ENCODE measurements at places on chromosomes 4 and X.

GRCh38 chr4:173482330-173482931 is 47.6 kb downstream of the HAND2 start:
- no peak for DNase-seq

- DNase-seq, result no peak
Observed at GRCh38 chrX:119427024-119427794, 28.1 kb downstream of the SLC25A43 start.

GRCh38 chr4:123106747-123107146 is 184.3 kb upstream of the NUDT6 start:
- no peak for DNase-seq

- no peak for DNase-seq
Observed at GRCh38 chr4:181971973-181972372, 271.2 kb upstream of the TENM3 start.

GRCh38 chr4:127783026-127783769 is 1.1 kb downstream of the HSPA4L start:
- DNase-seq, result peak; percentile 55

- no peak for DNase-seq
Observed at GRCh38 chr4:995311-996026, 2.3 kb upstream of the SLC26A1 start.

GRCh38 chr4:95167805-95168204 is 381.0 kb downstream of the UNC5C start:
- DNase-seq, result no peak

DNA sequence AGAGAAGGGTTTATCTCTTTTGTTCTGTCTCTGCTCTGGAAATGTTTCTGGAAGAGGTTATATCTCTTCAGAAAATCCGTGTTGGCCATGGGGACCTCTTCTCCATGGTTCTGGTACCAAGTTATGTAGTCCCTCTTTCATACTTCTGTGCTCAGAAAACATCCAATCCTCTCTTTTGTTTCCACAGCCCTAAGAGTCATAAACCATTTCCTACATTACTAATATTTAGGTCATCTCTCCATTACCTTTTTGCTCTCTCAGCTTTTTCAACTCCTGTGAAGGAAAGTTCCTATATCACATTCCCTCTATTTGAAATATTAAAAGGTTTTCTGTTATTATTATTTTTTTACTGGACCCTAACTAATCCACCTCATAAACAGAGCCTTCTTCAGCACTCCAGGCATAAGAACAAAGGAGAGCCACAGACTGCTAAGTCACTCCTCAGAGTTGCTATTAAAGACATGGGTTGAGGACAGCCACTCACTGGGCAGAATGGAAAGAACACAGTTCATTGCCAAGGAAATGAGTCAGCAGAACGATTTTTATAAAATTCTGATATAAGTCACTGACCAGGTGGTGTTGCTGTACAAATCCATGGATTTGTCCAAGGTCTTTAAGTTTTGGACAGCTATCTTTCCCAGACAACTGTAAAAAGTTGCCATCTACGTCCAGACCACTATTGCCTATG is 122.4 kb upstream of the NPY2R start:
- peak; percentile 74 for DNase-seq

GRCh38 chr4:81528979-81529378 is 57.3 kb upstream of the RASGEF1B start:
- DNase-seq, result no peak

DNA sequence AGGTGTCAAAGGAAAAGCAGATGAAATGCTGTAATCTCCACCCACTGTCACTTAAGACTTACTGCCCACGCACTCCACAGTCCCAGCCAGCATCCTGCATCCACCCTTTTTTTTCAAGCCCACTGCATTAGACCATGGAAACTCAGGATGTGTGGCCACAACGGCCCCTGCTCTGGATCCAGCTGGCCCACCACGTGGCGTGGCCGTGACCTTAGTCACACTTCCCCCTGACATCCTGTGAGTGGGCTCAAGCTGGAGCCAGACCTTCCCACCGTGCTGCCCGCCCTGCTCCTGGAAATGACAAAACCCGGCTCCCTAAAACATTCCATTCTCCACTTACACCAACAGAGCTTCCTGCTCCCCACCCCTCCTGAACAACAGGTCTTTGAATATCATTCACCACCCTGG is 588.3 kb upstream of the DIPK2B start:
- DNase-seq, result no peak

DNA sequence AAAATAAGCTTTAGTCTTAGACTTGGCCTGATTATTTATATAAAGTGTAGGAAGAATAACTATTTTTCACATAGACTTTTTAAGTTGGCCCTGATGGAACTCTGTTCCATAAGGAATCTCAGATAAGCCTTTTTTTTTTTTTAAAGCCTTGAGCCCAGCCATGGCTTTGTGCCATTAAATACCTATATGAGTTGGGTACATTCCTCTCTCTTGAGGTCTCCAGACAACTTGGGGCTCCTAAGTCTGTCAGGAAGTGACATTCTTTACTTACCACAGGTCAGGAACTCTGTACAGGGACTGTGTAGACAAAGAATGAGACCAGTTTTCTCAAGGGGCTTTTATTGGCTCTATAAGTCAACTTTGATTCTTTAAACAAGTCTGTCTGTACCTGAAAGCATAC is 27.1 kb upstream of the IGFBP7 start:
- peak; percentile 43 for DNase-seq

- no peak for DNase-seq
Observed at GRCh38 chr4:159481936-159482335, 379.1 kb downstream of the RAPGEF2 start.

DNA sequence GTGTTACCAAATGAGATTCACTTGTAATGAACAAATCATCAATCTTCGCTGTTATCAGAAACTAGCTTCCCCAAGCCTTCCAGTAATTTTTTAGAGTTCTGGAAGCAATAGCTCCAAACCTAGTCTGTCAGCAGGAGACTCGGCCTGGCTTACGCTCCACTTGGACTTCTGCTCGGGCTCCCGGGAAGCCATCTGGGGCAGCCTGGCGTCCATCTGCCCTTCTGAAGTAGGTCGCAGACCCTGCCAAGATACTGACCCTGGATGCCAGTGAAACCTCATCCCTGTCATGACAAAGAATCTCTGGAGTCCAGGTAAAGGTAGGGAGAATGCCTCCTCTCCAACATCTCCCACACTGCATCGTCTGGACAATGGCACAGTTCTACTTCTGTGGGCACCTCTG is 493.8 kb upstream of the ZFP42 start:
- DNase-seq, result no peak

DNA sequence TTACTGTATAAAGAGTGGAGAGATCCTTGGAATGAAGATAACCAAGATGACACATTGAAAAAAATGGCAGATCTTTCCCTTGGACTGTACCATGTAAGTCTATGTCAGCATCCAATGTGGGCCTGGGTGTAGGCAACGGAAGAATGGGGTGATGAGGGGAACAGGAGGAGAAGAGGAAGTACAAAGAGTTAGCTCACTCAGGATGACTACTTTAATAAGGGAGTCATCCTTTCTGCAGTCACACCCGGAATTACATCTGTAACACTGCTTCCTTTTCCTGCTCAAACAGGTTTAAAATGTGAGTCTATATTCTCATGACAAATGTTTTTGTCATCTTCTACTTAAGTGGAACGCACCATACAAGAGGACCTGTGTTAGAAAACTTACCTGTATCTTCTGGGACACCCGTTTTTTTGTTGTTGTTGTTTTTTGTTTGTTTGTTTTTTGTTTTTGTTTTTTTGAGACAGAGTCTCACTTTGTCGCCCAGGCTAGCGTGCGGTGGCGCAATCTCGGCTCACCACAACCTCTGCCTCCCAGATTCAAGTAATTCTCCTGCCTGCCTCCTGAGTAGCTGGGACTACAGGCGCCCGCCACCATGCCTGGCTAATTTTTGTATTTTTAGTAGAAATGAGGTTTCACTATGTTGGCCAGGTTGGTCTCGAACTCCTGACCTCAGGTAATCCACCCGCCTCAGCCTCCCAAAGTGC is 18.0 kb downstream of the HPSE start:
- DNase-seq, result peak; percentile 50

DNA sequence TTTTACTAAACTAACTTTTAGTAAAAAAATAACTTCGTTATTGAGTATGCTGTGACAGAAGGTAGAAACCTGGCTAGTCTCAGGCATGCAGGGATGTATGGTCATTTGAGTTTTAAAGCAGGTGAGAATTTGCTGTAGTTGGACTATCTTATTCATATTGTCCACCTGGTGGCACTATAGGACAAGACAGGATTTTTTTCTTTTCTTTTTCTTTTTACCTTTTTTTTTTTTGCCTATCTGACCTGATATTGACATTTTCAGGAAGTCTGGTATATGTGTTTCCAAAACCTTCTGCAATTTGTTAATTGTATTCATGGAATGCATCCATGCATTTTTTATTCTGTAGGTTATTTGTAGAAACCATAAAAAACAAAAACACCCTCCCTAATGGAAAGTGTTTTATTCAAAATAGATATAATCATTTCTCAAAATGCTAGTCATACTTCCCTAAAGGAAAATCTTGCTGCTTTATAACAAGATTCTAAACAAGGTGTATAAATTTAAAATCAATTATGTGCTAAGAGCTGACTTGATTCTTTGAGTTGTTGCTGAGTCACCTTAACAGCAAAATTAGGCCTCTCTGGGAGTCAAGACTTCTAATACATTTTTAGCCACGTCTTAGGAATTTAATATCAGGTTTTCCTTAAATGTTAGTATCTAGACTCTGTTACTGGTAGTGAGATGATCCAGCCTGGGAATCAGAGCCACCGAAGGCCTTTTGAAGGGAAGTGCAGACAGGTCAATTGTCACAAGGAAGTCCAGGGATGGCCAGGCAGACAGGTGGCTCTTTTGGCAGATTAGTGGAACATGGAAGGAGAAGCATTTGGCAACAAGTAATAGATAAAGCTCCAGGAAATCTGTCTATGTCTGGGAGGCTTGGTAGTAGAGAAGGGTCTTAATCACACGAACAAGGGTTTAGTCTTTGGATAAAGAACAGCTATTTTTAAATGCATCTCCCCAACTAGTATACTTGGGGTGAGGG is 201.3 kb upstream of the GNPDA2 start:
- peak; percentile 39 for DNase-seq

DNA sequence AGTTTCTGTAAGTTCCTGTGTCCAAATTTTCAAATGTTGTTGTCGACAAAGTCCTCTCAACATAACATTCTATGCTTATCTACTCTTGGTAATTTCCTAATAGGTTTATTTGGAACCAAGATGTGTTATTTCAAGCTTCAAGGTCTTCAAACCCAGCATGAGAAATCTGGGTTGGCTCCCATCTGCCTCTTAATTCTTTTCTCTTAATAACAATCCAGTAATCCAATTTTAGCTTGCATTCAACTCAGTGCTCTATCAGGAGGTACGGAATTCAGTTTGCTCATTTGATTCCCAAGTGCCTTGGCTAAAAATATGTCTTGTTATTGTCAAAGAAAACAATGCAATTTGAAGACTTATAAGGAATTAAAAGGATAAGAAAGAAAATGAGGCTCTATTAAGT is 235.5 kb upstream of the MID1 start:
- DNase-seq, result no peak

GRCh38 chr4:79915246-79915645 is 157.8 kb downstream of the ANTXR2 start:
- DNase-seq, result no peak

DNA sequence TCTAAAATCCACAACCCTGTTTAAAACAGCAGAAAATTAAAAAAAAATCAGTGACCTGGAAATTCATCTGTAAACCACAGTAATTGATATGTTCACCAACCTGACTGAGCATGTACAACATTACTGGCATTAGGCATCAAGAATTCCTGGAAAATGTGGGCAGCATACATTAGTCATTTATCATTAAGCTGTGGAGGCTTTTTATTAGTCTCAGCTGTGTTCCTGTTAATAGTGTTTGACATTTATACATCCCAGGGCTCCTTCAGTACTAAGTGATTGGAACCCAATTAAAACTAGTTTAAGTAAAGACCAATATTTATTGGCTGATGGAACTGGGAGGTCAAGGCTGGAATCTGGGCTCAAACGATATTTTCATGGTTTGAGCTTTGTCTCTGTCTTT is 227.3 kb upstream of the GIMD1 start:
- DNase-seq, result no peak

DNA sequence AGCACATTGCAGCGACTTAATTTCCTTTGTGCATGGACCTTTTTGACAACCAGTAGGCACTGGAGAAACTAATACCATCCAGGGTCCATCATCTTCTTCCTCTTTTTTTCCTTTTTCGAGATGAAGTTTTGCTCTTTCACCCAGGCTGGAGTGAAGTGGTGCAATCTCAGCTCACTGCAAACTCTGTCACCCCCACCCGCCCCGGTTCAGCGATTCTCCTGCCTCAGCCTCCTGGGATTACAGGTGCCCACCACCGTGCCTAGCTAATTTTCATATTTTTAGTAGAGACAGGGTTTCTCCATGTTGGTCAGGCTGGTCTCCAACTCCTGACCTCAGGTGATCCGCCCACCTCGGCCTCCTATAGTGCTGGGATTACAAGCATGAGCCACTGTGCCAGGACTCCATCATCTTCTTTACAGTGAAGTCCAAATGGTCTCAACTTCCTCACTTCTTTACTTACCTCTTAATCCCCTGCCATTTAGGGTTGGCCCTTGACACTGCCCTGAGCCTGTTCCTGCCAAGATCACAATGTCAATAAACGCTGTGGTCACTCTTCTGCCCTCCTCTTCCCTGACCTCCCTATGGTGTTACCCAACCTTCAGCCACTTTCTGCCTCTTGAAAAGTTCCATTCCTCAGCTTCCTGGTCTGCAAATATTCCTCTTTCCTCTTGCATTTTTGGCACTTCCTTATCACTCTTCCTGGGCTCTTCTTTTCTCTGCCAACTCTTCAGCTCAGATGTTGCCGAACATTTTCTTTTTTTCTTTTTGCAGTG is 119.8 kb upstream of the SLC34A2 start:
- no peak for DNase-seq

- DNase-seq, result peak; percentile 70
Observed at GRCh38 chr4:121656269-121656641, 40.5 kb downstream of the ANXA5 start.

DNA sequence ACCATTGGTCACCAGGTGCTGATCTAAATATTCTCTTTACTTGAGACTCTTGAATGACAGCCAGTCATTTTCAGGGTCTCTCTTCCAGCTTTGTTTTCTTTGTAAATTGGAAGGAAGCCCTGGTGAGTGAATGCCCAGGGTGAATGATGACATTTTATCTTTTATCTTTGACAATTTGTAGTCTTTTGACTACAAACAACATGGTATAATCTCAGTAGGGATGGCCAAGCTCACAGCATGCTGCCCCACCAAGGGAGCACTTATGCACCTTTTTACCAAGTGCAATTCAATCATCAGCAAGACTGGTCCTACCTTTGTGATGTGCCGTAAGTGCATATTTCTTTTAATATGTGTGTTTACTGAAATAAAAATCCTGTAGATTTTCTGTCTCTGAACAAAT is 5.7 kb downstream of the AFM start:
- DNase-seq, result no peak

DNA sequence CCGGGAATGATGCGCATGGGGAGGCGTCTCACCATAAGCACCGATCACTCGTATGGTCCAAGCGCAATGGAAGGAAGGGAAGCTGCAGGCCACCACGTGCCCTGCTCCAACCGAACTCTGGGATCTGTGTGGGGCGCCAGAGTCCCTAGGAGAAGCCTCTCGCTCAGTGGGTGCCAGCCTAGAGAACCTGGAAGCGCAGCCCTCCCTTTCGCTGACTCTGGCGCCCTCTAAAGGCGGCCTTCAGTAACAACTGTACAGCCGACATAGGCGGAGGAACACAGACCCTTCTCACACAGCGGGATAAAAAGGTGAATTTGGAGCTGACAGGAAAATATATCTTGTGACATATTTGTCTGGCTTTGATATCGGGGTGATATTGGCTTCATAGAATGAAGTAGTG is 76.0 kb downstream of the INTS6L start:
- DNase-seq, result peak; percentile 55

GRCh38 chr4:46549125-46549524 is 159.2 kb upstream of the GABRA2 start:
- no peak for DNase-seq

GRCh38 chr4:64781737-64782326 is 372.6 kb upstream of the TECRL start:
- DNase-seq, result peak; percentile 54
